A549 (cell line): ENCODE measurements at places on chromosomes 7 and 10.

- no peak for DNase-seq
Observed at GRCh38 chr7:134395604-134396003, 63.3 kb downstream of the AKR1B1 start.

- no peak for DNase-seq
Observed at GRCh38 chr7:143216151-143216550, 5.7 kb upstream of the TAS2R40 start.

DNA sequence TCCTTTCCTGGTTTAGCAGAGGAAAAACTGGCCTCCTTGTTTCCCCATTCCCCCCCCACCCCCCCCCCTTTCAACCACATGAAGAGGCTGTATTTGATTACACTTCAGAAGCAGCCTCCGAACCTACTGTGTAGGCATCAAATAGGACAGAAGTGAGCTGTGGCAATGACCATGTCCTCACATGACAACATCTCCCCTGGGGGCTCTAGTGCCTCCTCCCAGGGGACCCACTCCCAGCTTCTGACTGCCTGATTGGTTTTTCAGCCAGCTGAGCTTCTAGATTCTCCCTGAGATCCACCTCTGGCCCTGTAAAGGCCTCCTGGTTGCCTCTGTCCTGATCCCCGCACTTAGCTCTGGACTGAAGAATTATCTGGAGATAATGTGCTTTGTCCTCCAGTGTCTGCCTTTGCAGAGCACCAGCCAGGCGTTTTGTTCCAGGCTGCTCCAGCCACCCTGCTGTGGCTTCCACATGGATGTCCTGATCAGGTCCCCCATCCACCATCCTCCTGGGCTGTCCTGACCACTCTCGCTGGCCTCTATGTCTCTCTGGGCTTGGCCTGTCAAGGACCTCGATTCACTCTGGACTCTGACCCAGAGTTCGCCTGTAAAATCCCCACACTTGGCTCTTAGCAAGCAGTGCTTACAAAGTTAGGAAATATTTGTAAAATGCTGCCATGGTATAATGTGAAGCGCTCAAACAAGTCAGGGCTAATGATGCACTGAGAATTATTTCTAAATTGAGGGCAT is 42.4 kb upstream of the TOMM7 start:
- DNase-seq: no peak

DNA sequence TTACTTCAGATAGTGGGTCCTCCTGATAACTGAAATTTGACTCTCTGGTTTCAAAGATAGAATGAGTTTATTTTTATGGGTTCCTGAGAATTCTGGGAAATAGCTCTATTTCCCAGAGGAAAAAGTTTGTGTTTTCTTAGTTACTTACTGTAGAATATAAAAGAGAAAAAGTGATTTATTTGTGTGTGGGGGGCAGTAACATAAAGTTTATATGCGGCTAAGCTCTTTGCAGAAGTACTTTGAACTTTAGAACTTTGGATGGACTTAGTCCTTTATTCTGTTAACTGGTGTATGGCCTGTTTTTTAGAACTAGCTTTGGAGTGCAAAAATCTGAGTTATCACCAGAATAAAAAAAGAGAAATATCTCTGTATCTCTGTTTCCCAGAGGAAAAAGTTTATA is 157.1 kb downstream of the BBS9 start:
- no peak for DNase-seq

DNA sequence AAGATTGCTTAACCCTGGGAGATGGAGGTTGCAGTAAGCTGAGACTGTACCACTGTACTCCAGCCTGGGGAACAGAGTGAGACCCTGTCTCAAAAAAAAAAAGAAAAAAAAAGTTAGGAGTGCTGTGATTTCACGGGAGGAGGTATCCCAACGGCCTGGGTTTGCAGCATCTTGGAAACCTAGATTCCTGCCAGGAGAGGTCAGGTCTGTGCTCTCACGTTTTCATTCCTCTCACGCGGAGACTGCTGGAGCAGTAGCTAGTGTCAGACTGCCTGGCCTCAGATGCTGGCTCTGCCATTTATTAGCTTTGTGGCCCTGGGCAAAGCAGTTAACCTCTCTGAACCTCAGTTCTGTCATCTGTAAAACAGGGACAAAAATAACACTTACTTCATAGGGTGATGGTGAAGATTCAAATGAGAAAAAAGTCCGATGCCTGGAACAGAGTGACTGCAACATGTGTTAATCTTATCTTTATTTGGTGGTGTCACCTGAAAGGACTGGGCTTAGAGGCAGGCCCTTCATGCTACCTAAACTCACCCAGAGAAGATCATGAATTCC is 94.9 kb downstream of the GAD2 start:
- peak; percentile 18 for DNase-seq

DNA sequence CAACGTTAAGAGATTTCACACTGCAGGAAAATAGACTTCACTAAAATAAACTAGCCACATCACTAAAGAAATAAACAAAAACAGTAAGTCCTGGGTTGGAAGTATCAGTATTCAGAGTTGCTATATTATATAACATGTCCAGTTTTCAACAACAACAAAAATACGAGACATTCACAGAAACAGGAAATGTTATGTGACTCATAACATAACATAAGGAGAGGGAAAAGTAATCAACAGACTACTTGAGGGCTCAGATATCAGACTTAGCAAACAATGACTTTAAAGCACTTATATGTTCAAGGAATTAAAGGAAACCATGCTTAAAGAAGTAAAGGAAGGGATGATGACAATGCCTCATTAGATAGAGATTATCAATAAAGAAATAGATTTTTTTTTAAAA is 73.5 kb upstream of the MKLN1 start:
- no peak for DNase-seq

DNA sequence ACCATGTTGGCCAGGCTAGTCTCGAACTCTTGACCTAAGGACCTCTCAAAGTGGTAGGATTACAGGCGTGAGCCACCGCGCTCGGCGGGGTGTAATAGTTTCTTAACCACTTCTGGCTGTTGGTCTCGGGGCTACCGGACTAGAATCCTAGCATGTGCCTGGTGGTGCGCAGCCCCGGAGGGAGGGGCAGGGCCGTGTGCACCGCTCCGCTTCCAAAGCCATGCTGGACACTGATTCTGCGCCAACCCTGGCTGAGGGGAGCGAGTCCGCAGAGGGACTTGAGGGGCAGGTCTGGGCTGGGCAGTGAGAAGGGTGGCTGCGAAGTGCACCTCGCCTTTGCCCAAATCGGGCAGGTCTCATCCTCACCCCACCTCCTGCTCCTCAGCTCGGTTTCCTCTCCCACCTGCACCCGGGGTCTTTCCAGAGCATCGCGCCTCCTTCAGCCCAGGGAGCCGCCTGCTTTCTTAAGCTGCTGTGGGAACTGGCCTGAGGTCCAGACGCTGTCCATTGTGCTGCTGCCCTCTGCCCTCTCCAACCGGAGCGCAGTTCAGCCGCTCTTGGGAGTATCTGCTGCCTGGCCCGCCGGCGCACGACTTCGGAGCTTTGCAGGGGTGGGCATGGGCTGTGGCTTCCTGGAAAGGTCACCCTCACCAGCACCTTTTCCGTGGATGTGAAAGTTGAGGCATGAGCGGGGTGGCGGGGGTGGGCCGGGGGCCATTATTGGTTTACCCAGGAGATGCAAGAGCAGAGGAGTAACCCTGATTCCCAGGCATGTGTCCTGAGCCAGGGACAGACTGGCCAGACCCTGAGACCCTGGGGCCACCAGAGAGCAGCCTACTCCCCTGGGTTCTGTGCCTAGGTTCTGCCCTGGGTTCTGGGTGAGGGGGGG is 422.6 kb upstream of the NUPR2 start:
- no peak for DNase-seq

DNA sequence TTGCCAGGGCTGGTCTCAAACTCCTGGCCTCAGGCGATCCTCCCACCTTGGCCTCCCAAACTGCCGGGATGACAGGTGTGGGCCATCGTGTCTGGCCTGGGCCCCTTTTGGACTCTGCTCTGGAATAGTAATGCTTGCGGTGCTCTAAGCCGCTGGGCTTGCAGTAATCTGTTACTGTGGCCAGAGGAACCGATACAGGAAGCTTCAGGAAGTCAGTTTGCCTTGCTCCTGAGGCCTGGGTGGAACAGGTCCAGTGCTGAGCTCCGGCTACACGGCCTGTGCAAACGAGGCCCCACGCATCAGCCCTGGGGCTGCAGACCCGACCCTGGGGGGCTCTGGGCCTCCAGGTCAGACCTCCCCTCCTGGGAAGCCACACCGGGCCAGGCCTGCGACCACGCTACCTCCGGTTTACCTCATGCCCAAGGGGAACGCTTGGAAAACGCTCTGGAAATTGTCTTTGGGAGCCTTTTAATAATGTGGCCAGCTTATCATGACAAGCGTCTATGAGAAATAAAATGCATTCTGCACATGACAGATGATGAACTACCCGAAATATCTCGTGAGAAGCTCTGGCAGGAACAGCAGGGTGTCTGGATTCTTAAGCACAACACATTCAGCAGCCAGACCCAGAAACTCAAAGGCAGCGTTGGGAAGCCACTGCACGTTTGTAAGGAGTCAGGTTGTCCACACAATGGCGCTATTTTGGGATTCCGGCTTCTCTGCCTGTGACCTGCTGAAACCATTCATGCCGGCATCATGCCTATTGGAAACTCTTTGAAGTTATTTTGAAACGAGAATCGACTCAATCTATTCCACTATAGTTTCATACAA is 10.1 kb upstream of the ADAP1 start:
- DNase-seq: no peak

DNA sequence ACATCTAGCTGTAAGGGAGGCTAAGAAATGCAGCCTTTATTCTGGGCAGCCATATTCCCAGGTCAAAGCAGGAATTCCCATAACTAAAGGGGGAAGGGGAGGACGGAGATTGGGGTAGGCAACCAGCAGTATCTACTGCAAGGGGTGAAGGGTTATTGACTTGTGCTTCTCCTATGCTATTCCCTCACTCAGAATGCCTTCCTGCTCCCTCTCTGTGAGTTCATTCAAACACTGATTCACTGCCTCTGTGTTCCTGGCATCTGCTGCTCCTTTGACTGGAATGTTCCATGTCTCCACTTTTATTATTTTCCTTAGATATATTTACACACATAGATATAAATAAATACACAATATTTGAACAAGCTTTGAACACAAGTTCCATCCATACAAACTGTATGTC is 11.1 kb downstream of the HTR7 start:
- no peak for DNase-seq

DNA sequence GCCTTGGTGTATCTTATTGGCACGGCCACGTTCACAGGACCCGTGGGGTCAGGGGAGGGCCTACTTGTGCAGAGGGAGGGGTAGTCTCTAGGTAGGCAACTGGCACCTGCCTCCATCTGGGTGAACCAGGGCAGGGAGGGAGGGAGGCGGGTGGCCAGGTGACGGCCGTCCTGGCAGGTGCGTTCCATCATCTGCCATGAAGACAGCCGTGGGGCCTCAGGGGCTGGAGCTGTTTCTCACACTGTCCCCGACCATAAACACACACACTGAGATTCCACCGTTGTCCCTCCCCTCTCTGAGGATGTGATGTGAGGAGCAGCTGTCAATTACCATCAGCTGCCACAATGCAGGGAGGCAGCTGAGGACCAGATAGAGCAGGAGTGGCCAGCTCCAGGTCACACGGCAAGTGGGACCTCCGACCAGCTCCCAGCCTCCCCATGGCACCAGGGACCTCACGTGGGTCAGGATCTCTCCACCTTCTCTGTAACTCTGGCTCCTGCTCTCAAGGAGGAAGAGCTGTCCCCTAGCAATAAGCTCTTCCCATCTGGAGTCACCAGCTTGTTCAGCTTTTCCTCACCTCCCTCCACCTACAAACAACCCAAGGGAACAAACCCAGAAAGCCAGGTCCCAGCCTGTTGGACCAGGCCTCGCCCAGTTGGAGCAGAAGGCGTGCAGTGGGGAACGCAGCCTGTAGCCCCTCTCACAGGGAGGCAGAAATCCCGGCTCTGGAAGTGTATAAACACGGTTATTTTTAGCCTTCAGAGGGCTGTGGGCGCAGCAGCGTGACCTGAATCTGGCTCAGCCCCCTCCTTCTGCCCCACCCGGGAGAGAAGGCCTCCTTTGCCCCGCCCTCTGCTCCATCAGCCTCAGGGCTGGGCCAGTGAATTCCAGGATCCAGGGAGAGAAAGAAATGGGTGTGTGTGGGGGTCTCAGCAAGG is 33.1 kb downstream of the ZMIZ1 start:
- no peak for DNase-seq

DNA sequence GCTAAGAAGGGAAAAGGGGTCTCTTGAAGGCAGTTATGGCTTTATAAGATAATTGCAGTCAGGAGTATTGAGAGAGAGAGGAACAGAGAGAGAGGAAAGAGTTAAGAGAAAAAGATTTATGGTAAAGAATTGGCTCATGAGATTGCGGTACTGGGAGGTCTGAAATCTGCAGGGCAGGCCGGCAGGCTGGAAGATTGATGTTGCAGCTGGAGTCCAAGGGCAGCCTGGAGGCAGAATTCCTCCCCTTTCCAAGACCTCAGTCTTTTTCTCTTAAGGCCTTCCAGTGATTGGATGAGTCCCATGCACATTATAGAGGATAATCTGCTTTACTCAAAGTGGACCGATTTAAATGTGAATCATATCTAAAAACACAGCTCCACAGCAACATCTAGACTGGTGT is 68.4 kb downstream of the HACD1 start:
- no peak for DNase-seq

DNA sequence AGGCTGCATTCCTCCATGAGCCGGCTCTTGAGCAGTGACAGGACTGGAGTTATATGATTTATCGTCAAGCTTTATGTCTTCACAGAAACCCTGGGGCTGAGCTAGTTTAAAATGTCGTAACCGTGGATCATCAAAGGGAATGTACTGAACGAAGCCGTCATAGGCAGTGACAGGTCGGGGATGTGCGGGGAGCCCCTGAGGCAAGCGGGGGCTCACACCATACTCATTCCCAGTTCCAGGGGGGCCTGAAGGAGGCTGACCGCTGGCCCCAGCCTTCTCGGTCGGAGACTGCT is 30.7 kb downstream of the JCAD start:
- DNase-seq: no peak

DNA sequence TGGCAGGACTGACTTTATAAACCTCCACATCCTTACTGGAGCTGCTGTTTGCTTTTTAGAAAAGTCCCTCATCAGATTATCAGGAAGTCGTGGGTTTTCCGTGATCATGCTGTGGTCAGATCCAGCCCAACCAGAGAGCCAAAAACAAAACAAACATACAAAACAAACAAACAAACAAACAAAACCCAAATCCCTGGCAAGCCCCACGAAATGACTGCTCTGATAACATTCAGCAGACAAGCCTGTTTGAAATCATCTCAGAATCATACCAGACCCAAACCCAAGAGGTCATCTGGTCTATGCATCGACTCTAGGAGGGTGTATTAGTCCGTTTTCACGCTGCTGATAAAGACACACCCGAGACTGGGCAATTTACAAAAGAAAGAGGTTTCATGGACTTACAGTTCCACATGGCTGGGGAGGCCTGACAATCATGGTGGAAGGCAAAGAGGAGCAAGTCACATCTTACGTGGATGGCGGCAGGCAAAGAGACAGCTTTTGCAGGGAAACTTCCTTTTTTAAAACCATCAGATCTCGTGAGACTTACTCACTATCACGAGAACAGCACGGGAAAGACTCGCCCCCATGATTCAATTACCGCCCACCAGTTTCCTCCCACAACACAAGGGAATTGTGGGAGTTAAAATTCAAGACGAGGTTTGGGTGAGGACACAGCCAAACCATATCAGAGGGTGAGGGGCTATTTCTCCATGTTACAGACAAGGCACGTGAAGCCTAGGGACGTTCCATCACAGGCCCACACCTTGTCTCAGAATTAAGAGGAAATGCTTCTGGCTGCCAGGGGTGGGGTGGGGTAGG is 85.7 kb downstream of the PARP12 start:
- DNase-seq: no peak
